Fibroblast of skin of left quadriceps (primary cell): ENCODE measurements at places on chromosomes 6 and 20.
A peak's percentile ranks its signal among the peaks of the same experiment; 100 is the strongest.

GRCh38 chr6:137646484-137646883 is 152.3 kb upstream of the OLIG3 start:
- DNase-seq: no peak

- no peak for DNase-seq
Measured at GRCh38 chr20:22559711-22560318, 24.6 kb downstream of the FOXA2 start.

DNA sequence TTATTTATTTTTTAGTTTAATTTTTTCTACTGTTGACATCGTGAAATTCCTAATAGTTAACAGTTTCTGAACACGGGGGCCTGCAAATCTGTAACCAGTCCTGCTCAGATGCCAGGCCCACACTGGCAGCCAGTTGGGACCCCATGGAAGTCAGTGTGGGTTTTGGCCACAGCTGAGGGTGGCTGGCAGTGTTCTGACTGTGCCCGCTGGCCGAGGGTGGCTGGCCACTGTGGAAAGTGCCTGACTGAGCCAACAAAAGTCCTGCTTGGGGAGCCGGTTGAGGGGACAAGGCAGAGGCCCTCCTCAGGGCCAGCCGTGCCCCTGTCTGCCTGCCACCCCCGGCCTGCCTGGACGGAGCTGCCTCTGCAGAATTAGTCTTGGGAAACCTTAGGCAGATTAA is 4.1 kb upstream of the PMEPA1 start:
- no peak for DNase-seq

DNA sequence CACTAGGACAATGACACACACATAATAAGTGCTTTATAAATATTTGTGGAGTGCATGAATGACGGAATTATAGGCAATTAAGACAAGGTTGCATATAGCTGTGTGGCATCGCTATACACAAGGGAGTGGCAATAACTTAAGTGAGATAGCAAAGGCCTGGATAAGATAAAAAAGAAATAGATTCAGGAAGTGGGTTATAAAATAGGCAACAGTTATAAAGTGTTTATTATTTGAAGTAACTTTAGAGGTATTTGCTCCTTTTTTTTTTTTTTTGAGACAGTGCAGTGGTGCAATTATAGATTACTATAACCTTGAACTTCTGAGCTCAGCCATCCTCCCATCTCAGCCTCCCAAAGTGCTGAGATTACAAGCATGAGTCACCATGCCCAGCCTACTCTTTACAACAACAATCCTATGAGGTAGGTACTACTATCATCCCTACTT is 75.9 kb upstream of the LOC128125822 start:
- no peak for DNase-seq

GRCh38 chr6:89412071-89413005 is at the start of gene RRAGD:
Gene RRAGD (minus strand): TSS chr6:89412273. CDS start chr6:89411993, 280 bp downstream.
- DNase-seq: no peak

GRCh38 chr6:103456652-103457051 is 1403.1 kb downstream of the HACE1 start:
- no peak for DNase-seq

DNA sequence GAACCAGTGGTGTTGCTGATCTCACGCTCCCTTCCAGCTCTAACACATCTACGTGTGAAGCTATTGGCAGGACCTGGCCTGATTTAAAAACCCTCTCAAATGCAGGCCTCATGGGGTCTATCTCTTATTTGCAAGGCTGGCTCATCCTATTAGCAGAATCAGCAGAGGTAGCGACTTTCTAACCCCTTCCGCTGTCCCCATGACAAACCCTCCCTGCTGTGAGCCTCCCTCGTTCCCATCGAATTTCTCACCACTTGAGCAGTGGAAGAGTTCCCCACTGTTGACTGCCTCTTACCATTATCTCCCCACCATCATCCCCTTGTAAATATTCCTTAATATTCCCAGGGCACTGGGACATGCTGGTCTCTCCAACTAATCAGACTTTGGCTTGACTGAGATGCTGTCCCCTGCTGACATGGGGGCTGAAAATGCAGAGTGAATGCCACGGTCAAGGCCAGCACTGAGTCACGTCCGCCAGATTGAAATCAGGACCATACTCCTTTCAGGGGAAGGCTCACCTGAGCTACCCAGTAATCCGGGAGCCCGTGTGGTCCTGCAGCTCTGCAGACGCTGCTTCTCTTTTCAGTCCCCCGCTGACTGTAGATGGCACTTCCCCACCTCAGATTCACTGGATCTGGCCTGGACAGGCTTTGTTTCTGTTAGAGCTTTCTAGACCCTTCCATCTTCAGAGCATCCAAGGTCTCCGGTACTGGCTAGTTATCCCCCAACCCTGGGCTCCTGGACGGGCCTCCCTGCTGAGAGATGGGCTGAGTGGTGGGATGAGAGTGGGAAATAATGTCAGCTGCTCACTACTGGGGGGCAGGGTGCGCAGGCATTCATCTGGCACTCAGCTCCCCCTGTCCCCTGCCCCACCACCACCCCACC is 23.1 kb downstream of the AAR2 start:
- no peak for DNase-seq

DNA sequence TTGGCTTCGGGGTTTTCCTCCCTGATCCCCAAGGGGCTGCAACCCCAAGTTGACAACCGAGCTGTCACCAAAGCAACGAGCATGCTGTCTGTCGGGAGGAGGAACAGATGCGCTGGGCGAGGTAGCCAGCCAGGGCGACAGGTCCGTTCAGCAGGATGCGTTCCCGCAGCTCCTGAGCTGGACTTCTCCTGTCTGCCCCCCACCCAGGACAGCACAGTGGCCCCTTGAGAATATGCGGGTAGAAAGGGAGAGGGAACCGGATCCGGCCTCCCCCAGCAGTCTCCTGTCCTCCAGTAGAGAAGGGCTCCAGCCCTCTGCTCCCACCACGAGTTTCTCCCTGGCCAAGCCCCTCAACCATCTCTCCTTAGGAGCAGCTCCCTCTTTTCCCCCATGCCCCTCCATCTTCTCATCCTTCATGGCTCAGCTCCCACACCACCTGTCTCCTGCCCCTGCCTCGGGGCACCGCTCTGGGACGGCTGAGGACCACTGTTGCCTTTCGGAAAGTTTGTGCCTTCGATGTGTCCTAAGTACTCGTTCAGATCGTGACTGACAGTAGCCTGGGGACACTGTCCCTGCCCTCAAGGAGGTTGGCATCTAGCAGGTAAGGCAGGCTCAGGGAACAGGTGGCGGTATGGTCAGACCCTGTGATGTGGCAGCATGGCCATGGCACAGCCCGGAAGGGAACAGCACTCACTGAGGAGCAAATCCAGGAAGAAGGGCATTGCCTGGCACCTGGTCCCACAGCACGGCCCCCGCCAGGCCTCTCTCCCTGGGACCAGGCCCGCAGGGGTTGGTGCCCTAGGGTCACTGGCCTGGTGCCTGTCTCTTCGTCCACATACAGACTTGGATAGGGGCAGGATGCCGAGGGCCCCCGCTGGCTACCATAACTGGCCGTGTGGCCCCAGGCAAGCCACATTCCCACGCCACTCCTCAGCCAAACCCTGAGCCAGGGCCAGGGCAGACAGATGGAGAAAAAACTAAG is 96.3 kb downstream of the ASXL1 start:
- no peak for DNase-seq

DNA sequence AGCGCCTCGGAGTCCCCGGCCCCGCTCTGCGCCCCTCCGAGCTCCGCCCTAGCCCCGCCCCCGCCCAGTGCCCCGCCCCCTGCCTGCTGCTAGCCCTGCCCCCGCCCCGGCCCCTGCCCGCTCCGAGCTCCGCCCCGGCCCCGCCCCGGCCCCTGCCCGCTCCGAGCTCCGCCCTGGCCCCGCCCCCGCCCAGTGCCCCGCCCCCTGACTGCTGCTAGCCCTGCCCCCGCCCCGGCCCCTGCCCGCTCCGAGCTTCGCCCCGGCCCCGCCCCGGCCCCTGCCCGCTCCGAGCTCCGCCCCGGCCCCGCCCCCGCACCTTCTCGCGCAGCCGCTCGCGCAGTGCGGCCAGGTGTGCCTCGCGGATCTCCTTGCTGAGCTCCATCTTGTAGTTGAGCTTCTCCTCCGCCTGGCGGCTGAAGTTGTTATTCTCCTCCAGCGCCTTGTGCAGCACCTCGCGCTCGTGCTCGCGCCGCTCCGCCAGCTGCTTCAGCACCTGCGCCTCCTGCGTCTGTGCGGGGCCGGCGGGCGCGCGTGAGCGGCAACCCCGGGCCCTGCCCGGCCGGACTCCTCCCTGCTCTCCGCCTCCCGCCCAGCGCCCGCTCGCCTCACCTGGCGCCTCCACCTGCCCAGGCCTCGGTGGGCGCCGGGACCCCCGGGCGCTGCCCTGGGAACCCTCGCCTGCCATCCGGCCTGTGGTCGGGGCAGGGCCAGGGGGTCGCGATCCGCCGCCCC is 11.3 kb downstream of the STMN3 start:
- no peak for DNase-seq

- no peak for DNase-seq
Measured at GRCh38 chr6:169223006-169223405, 30.6 kb downstream of the THBS2 start.

GRCh38 chr20:10861619-10862018 is 187.8 kb upstream of the JAG1 start:
- DNase-seq: no peak

DNA sequence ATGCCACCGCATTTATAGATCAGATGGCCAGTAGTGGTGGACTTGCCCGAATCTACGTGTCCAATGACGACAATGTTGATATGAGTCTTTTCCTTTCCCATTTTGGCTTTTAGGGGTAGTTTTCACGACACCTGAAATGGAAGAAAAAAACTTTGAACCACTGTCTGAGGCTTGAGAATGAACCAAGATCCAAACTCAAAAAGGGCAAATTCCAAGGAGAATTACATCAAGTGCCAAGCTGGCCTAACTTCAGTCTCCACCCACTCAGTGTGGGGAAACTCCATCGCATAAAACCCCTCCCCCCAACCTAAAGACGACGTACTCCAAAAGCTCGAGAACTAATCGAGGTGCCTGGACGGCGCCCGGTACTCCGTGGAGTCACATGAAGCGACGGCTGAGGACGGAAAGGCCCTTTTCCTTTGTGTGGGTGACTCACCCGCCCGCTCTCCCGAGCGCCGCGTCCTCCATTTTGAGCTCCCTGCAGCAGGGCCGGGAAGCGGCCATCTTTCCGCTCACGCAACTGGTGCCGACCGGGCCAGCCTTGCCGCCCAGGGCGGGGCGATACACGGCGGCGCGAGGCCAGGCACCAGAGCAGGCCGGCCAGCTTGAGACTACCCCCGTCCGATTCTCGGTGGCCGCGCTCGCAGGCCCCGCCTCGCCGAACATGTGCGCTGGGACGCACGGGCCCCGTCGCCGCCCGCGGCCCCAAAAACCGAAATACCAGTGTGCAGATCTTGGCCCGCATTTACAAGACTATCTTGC is 725 bp downstream of the EEF1A1 start:
- DNase-seq: peak; percentile 39

- DNase-seq: no peak
Measured at GRCh38 chr6:115899730-115900282, 160.9 kb downstream of the FRK start.

DNA sequence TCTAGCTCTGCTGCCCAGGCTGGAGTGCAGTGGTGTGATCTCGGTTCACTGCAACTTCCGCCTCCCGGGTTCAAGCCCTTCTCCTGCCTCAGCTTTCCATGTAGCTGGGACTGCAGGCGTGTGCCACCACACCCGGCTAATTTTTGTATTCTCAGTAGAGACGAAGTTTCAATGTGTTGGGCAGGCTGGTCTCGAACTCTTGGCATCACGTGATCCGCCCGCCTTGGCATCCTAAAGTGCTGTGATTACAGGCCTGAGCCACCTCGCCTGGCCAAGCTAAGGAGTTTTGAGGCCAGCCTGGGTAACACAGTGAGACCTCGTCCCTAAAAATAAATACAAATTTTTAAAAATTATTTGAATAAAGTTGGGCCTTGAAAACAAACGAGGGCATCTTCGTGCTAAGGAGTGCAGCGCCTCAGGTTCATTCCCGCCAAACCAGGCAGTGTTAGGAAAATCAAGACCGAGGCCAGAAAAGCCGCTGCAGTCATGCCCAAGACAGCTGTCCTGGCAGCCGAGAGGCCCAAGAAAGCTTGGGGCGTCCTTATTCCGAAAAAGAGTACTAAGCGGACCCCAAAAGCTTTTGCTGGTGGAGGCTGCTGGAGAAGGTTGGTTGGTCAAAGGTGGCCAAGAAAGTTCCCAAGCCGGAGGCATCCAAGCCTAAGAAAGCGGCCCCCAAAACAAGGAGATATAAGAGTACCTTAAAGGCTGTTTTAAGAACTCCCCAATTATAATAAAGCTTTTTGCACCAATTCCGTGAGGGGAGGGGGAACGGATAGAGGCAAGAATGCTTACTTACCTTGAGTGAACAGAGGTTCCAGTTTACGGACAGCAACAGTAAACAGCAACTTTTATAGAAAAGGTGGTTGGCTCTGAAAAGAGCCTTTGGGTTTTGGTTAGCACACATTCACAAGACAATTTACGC is 109.0 kb downstream of the HFE start:
- DNase-seq: no peak

- no peak for DNase-seq
Measured at GRCh38 chr20:50498071-50498776, 12.0 kb upstream of the PTPN1 start.

GRCh38 chr6:91167846-91168245 is 581.0 kb upstream of the MAP3K7 start:
- DNase-seq: no peak

DNA sequence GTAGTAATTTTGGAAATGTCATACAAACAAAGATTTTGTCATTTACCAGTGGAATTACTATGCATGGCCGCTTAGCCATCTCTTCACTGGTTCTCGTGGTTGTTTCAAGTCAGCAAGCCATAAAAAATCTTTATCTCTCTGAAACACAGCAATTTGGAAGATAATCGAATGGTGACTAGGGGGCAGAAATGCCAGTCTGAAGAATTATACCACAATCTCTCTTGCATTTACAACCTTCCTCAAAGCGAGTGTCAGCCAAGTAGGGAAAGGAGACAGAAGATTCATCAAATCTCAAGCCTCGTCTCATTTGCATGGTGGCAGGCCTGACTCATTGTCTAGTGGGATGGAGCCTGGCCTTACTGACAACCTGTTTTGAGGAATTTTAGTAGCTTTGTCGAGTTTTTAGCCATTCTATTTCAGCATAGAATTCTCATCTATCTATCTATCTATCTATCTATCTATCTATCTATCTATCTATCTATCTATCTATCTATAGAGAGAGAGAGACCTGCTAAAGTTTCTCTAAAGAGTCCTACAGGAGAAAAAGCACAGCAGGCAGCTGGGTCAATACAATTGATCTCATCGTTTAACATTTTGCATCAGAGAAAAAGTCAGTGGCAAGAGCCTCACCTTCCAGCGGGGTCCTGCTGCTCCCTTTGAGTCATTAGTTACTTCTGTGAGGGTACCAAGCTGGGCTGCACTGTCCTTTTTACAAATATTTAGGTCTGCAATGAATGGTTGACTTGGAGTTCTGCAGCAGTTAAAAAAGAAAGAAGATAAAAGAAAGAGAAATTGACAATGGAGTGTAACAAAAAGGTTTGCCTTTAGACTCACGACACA is 572.8 kb downstream of the TFAP2A start:
- no peak for DNase-seq

DNA sequence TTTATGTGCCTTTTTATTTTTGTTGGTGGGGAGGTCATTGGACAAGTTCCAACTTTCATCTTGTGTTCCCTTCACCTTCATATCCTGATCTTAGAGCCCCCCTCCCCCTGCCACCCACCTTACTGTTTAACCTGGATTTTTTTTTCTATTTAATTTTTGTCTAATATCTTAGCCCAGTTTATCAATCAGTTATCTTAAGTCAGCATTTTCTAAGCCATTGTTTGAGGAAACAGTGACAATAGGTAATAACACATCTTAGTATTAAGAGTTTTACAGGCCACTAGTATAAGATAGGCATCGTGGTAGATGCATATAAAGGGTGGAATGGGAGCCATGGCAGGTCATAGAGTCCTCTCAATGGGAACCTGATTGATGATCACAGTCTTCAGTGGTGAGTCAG is 2.4 kb downstream of the ABT1 start:
- DNase-seq: no peak

GRCh38 chr6:45619994-45620471 is 242.3 kb upstream of the SUPT3H start:
- no peak for DNase-seq
